ENCODE measurements at places on chromosomes 4 and X.

- DNase-seq: no peak
Observed at GRCh38 chr4:78971776-78972175, 32.5 kb upstream of the PAQR3 start.

DNA sequence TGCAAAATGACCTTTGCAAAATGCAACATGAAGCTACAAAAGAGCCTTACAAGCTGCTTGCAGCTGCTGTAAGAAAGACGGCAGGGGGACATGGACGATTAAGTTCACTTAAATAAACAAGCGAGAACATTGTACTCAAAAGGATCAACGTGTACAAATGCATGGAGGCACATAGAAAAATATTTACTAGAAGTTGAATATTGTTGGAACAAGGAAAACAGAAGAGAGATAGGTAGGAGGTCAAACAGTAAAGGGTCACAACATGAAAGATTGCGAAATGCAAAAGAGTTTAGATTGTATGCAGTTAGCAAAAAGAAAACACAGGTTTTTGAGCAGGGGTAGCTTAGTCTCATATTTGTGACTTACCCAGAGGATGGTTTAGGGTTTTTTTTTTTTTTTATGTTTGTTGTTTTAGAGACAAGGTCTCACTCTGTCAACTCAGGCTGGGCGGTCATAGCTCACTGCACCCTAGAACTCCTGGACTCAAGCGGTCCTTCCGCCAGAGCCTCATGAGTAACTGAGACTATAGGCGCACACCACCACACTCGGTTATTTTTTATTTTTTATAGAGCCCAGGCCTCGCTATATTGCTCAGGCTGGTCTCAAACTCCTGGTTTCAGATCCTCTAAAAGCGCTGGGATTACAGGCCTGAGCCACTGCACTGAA, 1.4 kb upstream of the PHF8 start:
- no peak for DNase-seq

- no peak for DNase-seq
Observed at GRCh38 chr4:53818104-53818503, 226.8 kb upstream of the LNX1 start.

DNA sequence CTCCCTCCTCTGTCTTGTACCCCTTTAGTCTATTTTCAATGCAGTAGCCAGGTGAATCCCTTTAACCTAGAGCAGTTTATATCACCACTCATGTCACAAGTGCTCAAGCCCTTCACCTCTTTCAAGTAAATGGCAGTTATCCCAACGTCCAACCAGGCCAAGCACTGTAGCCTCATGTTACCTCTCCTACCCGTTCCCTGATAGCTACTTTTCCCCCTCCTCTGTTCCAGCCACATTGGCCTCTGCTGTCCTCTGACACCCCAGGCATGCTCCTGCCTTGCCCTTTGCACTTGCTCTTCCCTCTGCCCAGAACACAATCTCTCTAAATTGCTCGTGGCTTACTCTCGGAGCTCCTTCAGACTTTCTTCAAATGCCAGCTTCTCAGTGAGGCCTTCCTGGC, 15.2 kb downstream of the GUCY1B1 start:
- no peak for DNase-seq

DNA sequence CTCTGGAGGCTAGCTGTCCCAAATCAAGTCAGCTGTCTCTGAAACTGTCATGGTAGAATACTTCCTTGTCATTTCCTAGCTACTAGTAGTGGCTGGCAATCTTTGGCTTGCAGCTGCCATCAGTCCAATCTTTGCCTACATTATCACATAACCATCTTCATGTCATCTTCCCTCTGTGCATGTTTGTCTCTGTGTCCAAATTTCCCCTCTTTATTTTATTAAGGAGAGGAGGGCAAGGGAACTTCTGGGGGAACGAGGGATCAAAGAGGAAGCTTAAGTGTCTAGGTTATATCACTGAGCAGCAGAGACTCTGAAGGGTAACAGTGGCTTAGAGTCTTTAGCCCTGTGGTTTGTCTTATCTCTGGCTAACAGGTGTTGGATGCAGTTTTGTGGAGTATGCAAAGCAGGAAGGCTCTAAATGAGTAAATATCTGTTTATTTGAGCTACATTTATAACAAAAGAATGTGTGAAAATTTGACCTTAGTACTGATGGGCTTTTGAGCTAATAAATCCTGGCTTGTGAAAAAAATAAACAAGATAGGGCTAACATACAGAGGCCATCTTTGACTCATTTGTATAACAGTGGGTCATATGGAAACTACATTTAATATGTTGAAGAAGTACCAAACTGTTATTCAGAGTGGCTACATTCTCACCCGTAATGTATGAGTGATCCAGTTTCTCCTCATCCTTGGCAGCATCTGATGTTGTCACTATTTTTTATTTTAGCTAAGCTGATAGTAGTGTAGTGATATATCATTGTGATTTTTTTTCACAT, 49.4 kb upstream of the ENOX2 start:
- DNase-seq: no peak

DNA sequence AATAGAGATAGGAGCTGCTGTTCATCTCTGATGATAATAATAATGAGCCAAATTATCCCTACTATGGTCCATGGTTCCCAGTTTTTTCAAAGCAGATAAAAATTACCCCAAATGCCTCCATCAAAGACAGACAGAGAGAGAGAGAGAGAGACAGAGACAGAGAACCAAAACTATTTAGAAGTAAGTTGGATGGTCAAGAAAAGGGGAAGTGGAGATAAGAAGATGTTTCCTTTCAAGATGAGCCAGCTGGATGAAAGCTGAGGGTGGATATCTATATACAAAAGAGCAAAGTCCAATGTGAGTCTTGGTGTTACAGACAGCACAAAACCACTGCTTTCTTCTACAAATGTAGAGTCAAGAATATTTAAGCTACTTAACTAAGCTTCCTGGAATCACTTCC, 173.9 kb downstream of the GRIA3 start:
- no peak for DNase-seq

GRCh38 chr4:139845453-139846093, 180.0 kb downstream of the MGST2 start:
- no peak for DNase-seq

DNA sequence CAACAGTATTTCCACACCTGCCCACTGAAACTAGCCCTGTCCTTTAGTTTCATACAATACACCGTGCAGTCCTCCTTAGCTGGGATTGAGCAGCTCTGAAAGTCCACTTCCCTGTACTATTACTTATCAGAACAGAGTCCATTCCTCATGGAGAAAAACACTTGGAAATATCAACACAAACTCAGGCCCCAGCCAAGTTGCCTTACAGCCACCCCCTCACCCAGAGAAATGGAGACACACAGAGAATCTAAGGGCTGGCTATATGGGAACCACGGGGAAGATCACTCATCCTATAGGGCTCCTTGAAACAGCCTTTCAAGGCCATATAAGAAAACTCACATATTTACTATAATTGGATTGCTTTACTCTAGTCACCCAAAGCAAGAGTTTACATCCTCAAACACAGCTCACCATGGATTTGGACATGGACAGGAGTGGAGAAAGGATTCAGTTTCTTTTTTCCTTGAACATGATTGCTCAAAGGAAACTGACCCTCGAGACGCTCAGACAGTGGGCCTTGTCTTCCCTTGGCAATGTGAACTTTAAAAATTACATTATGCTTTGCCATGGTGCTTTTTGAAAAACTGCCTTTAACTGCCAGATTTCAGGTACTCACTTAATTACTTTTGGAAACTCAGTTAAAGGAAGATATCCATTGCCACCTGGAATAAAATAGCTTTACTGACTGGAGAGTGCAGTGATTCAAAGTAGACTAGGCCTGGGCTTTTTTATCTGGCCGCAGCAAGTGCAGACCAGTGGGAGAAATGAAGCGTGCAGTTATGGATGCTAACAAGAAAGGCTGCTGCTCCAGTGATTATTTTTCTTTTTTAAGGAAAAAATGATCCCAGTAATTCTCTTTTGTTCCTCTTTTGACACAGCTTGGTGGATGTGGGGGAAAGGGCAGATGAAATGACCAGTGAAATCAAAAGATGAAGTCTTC, 1.6 kb downstream of the SCARB2 start:
- DNase-seq: no peak

DNA sequence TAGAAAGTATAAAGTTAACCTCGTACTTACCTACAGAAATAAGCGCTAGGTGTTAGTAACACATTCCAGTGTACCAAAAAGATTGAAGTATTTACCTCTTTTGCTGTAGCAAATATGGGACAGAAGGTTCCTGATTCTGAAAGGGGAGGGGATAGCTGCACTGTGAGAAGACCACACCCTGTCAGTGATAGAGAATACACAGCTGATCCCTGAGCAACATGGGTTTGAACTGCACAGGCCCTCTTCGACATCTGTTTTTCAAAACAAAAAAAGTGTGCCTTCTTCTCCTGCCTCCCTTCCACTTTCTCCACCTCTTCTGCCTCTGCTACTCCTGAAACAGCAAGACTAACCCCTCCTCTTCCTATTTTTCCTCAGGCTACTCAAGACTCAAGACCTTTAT, 201.8 kb upstream of the SLIT2 start:
- no peak for DNase-seq

GRCh38 chr4:124065936-124066335, 646.6 kb downstream of the ANKRD50 start:
- DNase-seq: no peak

DNA sequence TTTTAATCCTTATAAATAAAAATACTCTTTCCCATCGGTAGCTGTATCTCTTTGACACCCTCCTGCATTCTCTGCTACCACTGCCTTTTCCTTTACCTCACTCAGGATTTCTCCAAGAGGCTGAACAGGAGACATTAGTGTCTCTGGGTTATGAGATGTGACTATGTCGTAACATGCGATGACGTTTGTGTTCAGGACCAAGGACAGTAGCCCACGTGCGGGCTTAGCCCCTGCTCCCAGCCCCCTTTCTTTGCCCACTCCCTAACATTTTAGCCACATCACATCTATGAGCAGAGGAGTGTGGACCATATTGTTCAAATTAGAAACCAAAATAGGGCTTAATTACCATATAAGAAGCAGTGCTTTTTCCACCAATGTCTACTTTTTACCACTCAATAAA, 369.3 kb downstream of the FBXW7 start:
- no peak for DNase-seq
